ENCODE measurements at places on chromosomes 13 and 19.

DNA sequence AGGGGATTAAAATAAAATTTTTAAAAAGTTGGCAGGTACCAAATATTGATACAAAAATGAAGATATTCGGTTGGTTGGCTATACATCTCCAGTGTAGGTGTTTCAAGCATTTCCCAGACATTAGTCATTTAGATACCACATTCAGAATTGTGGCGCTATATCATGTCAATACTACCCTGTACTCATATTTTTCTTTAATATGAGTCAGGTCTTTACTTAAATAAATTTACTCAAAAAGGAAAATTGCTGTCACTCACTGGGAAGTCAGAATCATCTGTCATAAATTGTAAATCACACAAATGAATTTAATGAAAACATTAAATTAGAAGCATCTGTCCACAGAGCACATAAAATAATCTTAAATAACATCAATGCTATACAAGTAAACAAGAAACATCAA lies 134.2 kb downstream of the TSHZ3 start:
- DNase-seq = no peak

DNA sequence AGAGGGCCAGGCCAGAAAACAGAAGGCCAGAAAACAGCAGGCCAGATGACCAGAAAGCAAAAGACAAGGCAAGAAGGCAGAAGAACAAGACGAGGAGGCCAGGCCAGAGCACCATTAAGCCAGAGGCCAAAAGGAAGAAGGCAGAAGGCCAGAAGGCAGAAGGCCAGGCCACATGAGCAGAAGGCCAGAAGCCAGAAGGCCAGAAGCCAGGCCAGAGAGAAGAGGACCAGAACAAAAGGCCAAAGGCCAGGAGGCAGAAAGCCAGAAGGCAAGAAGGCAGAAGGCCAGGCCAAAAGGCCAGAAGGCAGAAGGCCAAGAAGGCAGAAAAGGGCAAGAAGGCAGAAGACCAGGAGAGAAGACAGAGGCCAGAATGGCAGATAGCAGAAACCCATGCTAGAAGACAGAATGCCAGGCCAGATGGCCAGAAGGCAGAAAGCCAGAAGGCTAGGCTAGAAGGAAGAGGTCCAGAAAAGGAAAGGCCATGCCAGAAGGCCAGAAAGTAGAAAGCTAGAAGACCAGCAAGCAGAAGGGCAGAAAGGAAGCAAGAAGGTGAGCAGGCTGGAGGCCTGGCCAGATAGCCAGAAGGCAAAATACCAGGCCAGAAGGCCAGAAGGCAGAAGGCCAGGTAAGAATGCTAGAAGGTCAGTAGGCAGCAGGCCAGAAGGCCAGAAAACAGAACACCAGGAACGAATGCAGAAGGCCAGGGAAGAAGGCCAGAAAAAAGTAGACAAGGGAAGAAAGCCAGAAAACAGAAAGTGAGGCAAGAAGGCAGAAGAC lies 187.6 kb downstream of the TUBA3C start:
- no peak for DNase-seq

DNA sequence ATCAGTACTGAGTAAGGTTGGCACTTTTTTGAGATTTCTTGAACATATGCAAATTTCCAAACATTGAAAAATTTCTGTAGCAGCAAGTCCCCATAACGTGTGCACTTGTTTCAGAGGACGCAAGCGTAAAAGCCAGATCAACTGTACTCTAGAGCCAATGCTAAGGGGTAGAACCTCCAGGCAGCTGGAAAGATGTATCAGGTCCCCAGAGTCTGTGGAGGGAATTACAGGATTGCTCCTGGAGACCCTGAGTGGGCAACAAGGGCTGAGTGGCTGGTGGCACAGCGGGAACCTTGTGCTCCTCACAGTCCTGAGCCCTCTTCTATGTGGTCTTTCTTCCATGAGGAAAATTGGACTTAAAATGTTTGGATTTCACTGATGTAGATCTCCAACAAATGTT lies 53.9 kb upstream of the AMER2 start:
- peak; percentile 32 for DNase-seq

GRCh38 chr13:29681864-29682263 lies 86.4 kb upstream of the SLC7A1 start:
- DNase-seq = no peak

DNA sequence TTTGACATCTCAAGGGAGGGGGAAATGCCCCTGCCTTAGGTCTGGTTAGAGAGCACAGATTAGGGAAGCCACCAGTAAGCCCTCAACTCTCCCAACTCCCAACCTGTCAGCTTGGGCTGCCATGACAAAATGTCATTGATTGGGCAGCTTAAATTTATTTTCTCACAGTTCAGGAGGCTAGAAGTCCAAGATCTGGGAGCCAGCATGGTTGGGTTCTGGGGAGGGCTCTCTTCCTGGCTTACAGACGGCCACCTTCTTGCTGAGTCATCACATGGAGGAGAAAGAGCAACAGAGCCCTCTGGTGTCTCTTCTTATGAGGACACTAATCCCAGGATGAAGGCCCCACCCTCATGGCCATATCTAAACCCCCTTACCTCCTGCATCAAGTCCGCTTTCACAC lies 24.2 kb downstream of the C19orf12 start:
- DNase-seq = no peak

DNA sequence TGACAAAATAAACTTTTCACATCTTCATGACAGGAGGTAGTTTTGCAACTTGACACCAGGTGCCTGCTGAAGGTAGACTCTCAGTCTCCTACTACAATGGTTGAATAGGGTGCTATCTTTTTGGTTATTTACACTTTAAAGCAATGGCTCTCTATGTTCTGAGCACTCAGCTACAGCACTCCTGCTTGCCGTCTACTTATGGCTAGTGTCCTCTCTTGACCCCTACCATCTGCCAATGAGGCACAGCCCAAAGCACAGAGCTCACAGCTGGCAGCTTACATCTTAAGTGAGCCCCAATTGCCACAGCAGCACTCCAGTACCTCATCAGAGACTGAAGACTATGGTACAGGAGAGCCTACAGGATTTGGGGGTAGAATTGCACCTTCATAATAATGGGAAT lies 11.4 kb downstream of the ZNF708 start:
- DNase-seq = no peak

DNA sequence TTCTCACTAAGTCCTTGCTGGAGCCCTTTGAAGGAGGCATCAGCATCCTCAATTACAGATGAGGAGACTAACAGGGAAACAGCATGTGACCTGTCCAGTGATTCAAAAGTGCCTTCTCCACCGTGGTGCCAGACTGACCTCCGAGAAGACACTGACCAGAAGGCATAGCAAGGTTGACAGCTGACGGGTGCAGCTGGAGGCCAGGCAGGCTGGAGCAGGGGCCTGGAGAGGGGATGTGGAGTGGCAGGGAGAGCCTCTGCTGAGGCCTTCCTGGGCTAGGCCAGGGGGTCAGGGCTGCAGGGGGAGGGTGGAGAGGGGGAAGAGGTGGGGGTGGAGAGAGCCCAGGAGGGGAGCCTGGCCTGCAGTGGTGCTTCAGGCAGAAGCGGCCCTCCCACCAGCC lies 66.3 kb downstream of the KCTD15 start:
- DNase-seq = peak; percentile 38

GRCh38 chr13:68234274-68234673 lies 1004.1 kb upstream of the PCDH9 start:
- DNase-seq = no peak

- peak; percentile 91 for DNase-seq
These were observed 2.2 kb downstream of the FLT3LG start for GRCh38 chr19:49475995-49476880.

DNA sequence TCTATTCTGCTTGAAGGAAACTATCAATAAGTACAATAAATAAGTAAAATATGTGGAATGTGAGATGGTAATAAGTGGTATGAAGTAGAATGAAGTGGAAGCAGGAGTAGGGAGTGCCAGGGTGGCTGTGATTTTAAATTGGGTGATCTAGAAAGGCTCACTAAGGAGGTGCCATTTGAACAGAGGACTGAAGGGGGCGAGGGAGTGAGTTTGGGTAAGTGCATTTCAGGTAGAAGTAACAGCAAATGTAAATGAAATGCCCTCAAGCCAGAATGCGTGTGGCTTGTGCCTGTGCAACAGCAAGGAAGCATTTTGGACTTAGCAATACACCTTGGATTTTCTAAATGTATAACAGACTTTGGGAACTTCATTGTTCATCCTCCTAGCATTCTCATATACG lies 77.1 kb downstream of the CCNA1 start:
- no peak for DNase-seq

DNA sequence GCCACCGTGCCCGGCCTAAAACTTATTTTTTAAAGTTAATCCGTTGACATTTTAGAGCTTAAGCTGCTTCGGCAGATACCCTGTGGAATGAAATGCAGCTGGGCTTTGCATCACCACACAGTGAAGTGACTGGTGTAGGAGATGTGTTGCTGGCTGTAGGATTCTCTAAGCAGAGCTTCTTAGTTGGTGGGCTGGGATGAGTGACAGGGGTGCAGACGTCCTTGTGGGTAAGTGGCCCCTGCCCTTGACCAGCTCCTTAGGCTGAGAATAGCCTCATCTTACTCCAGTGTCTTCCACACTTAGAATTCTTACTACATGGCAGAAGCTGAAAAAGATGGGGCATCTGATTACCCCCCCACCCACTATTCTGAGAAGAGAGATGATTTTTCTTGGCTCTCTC lies 11.6 kb downstream of the GATAD2A start:
- DNase-seq = no peak

GRCh38 chr13:108987944-108988343 lies 358.5 kb downstream of the MYO16 start:
- DNase-seq = no peak
